ENCODE measurements at places on chromosomes 2 and 18.
A peak's percentile ranks its signal among the peaks of the same experiment; 100 is the strongest.

DNA sequence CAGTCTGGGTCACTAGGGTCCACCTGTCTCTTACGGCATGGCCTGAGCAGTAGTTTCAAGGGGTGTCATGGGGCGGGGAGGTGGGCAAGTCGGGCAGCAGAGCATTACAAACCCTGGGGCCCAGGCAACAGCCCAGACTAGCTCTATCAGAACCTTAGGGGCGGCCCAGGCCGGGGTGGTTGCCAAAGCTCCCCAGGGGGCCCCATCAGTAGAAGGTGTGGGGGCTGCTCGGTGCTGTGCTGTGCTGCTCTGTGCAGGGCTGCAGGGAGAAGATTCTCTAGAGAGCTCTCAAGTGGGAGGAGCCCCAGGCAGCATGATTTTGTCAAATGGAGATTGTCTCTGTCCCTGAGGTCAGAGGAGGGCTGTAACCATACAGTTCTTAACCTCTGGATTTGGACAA lies 36.4 kb upstream of the SLC14A1 start:
- DNase-seq: peak; percentile 49

GRCh38 chr2:196187898-196188458 lies 16.6 kb upstream of the STK17B start:
- no peak for DNase-seq

GRCh38 chr2:239650674-239651073 lies 249.9 kb upstream of the HDAC4 start:
- no peak for DNase-seq

DNA sequence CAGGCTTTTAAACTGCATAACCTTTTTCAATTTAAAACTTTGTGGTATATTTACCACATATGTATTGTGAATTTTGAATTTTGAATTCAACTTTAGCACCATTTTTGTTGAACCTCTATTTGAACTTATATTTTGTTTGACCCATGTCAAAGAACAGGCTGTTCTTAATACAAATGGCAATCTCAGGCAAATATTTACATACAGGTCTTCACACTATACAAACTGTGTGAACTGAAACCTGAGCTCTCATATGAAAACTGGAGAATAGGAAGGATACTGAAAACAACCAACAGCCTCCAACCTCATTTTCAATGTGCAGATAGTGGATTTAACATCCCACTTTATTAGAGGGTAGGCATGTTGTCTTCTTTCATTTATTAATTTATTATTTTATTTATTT lies 491.8 kb downstream of the KCNJ3 start:
- no peak for DNase-seq

GRCh38 chr2:85913884-85914881 lies 25.4 kb upstream of the ST3GAL5 start:
- no peak for DNase-seq
